Heart left ventricle (tissue), 16 donors: ENCODE measurements at places on chromosomes 3 and 15. TPM values are rescaled to one million over a fixed set of nuclear protein-coding genes. Genes with fewer than 3 reads are reported as not detected.

- no peaks in the 10 kb centered on the region for H3K36me3 ChIP-seq
- no peak for DNase-seq
- no peak overlapping the region for H3K27ac ChIP-seq
- H3K4me1 ChIP-seq = no peaks in the 10 kb centered on the region
These were observed 228.3 kb downstream of the ABHD5 start for GRCh38 chr3:43919029-43919428.

DNA sequence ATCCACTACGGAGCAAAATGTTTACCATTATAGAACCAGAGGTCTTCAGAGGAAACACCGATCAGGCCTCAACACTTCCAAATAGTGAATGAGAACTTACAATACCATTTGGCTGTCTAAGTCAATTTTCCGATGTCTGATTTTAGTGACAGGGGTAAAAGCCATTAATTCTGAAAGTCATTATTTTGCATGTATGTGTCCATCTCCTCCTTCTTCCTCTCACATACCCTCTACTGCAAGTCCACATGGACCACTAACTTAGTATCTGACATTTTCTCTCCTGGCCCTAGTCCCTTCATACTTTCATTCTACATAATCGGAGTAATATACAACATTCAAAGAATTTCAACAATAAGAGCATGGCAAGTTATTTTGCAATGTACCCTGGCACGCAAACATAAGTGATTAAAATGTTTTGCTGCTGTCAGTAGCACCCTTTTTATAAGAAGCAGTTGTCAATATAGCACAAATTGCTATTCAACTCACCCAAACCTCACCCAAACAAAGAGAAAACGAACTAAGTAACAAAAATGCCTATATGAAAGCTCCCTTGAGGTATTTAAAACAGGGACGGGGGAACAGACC is 1.9 kb downstream of the TOP2B start:
- H3K27me3 ChIP-seq = no peaks in the 10 kb centered on the region
- no peaks in the 10 kb centered on the region for H3K36me3 ChIP-seq
- peak overlapping the region; percentile 97 for H3K27ac ChIP-seq

- no peaks in the 10 kb centered on the region for H3K36me3 ChIP-seq
- no peak overlapping the region for H3K27ac ChIP-seq
- no peaks in the 10 kb centered on the region for H3K27me3 ChIP-seq
- no peaks in the 10 kb centered on the region for H3K4me1 ChIP-seq
- H3K4me3 ChIP-seq = no peak overlapping the region
- no peak for DNase-seq
These were observed 139.7 kb downstream of the TUSC7 start for GRCh38 chr3:116849261-116849688.

DNA sequence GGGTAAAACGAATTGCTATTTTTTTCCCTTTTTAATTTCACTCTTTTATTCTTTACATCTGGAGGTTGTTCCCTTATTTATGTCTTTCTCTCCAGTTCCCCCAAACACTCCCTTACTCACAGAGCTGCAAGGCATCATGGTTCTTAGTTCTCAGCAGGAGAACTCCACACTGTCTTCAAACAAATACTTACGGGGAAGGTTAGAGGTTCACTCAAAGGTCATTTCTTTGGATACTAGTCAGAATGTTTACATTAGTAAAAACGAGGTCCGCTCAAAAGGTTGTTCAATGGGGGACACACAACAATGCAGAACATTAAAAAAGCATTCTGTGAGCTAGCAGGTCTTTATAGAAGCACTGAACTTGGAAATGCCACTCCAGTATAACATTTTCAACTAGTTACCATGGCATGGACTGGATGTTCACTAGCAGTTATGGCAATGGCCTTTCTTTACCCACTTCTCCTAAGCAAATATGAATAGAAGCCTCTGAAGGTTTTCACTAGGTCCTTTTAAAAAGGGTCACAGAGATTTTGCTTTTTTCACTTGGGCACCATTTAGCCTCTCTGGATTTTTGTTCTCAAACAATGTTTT is 201.7 kb downstream of the MEIS2 start:
- peaks cover 5% of the 10 kb centered on the region for H3K4me1 ChIP-seq
- peaks cover 22% of the 10 kb centered on the region for H3K36me3 ChIP-seq
- DNase-seq = no peak
- H3K27ac ChIP-seq = no peak overlapping the region

CPNE4 gene
- 30.3 TPM for total RNA-seq

ZNF148 gene
- 33.4 TPM for total RNA-seq

C2CD4A gene
- not detected for total RNA-seq

SLC28A2 gene
- not detected for total RNA-seq
